Naive B cell (primary cell): ENCODE measurements at places on chromosomes 11 and 22.

- DNase-seq = no peak
These were observed 29.1 kb downstream of the SVIP start for GRCh38 chr11:22800482-22800881.

GRCh38 chr11:17605651-17606122 lies 58.6 kb downstream of the OTOG start:
- no peak for DNase-seq

- no peak for DNase-seq
These were observed 214.5 kb upstream of the UBASH3B start for GRCh38 chr11:122440811-122441665.

GRCh38 chr11:63761188-63761587 lies 7.4 kb downstream of the ZFTA start:
- DNase-seq = no peak

GRCh38 chr22:30308518-30309230 lies 18.1 kb downstream of the TBC1D10A start:
- DNase-seq = no peak

DNA sequence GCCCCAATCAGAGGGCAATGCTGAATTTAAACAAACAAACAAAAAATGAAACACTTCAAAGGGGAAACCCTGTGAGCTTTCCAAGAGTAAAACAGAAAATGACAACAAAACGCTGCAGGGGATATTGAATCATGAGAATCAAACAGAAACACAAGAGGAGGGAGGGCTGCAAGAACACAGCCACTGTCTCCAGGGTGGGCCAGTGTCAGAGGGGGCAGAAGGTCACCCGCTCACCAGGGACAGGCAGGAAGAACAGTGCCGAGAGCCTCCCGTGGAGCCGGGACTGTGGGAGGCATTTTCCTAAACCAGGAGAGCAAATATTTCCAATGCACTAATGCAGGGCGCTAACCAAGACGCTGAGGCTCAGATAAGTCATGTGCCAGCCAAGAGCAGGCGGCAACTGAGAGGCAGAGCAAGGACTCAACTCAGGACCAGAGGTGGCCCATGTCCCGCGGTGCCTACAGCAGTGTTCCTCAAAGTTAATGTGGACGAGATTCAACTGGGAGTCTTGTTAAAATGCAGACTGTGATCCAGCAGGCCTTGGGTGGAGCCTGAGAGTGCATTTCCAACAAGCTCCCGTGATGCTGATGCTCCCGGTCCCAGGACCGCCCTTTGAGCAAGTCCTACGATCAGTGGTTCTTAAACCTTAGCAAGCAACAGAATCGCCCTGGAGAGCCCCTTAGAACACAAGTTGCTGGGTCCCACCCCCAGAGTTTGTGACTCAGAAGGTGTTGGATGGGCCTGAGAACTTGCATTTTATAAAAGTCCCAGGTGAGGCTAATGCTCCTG lies 197.2 kb downstream of the TENM4 start:
- DNase-seq = no peak

GRCh38 chr11:65425105-65425970 lies 2.7 kb downstream of the NEAT1 start:
- DNase-seq = peak; percentile 91

GRCh38 chr11:89463266-89463780 lies 27.9 kb downstream of the NOX4 start:
- no peak for DNase-seq
